ENCODE measurements at places on chromosomes 3 and 15.

GRCh38 chr3:178969004-178969700 lies 102.5 kb downstream of the ZMAT3 start:
- DNase-seq = no peak

- DNase-seq = peak; percentile 10
Measured at GRCh38 chr3:158731938-158732855, at the start of gene RARRES1. RARRES1 (minus strand) TSS chr3:158732457; CDS start chr3:158732415, 42 bp downstream.

DNA sequence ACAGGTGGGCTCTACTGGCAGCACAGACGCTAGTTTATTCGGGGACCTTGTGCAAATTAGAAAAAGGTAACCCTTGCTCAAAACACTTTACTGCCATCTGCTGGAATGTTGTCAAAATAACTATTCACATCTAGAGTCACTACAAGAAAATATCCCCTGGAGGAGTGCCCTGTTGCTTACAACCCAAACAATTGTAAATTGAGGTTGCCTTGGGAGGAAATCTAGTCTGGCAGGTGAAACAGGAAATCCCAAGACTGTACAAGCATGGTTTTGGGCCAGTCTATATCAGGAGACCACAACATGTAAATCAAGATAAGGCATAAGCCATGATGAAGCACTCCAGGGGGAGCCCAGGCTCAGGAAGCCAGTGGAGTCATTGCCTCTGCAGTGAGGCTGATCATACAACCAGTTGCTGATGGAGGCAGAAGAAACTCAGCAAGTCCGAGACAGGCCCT lies 136.8 kb upstream of the ACP3 start:
- DNase-seq = no peak

- peak; percentile 70 for DNase-seq
Measured at GRCh38 chr3:45224824-45225464, 1.1 kb downstream of the TMEM158 start.

DNA sequence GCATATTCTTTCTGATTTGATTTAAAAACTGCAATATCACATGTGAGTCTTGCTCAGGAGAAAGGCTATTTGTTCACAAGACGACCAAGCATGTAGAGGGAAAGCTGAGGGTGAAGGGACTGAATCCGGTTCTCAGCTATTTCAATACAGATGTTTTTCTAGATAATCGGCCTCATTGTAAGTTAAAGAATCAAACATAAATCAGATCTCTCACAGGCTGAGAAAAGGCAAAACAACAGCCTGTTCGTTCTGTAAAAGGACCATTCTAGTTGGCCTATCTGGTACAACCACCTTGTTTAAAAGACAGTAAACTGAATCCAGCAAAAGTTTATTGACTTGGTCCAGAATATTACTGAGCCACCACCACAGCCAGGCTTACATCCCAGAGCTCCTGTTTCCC lies 1045.7 kb upstream of the CFAP20DC start:
- no peak for DNase-seq

DNA sequence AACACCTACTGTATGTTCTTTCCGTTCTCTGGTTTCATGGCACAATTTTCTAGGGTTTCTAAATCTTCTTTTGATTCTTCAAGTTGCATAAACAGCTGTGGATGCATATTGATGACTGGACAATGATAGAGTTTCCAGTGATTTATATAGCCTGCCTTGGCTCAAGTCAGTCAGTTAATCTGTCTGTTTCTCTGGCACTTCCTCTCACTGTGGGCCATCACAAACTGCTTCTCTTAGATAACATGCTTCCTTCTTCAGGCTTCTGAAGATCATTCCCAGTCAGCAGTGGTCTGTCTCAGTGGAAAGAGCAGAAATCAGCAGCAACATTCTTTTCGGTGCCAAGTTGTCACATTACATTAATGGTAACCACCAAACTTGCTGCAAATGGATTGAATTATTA lies 207.2 kb downstream of the RYR3 start:
- no peak for DNase-seq

GRCh38 chr3:72141264-72141663 lies 356.3 kb upstream of the PROK2 start:
- no peak for DNase-seq

GRCh38 chr3:119861681-119862080 lies 79.8 kb downstream of the NR1I2 start:
- DNase-seq = no peak

GRCh38 chr3:178097576-178097975 lies 438.7 kb upstream of the KCNMB2 start:
- no peak for DNase-seq

- DNase-seq = no peak
Measured at GRCh38 chr3:144840866-144841265, 869.2 kb downstream of the DIPK2A start.

DNA sequence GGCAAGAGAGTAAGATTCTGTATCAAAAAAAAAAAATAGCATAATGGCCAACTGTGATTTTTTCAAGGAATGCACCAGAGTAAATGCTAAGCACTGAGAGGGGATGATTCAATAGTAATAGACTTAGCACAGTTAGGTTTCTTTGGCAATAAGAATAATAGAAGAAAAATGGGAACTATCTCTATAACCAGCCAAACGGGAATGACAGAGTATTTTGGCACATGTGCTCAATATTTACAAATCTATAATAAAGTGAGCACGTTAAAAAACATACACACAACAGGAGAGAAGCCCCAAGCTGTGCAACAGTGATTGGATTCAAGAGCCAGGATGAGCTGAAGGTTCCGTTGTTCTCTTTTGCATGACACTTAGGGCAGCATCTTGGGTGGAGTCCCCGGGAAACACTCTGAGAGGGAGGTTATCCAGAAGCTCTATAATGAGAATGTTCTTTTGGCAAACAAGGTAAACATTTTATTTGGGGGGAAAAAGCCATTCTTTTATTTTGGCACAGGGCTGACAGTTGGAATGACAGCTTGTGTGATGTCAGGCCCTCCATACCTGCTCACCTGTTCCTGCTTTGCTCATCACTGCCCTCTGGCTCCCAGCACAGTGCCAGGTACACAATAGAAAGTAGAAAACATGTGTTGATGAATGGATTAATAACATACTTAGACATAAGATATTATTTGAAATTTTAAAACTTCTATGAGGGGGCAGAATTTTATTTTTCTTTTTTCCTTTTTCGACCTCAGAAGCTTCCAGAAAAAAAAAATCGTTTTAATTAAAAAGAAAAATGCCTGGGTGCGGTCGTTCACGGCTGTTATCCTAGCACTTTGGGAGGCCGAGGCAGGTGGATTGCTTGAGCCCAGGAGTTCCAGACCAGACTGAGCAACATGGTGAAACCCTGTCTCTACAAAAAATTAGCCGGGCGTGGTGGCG lies 44.0 kb upstream of the MUC4 start:
- no peak for DNase-seq
